ENCODE measurements at places on chromosomes 7 and 10.

DNA sequence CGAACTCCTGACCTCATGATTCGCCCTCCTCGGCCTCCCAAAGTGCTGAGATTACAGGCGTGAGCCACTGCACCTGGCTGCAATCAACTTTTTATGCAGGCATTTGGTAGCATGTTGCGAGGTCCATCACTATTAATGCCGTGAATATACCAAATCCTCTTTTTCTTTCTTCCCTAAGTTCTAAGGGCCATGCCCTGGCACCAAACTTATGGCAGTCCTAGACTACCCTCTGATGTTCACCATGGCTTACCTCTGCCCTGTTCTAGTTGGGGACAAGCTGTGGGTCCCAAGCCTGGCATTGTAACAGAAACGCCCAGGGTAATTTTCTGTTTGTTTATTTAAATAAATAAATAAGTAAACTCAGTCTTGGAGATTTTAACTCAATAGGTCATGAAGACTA lies 13.3 kb downstream of the PRSS2 start:
- DNase-seq: no peak

GRCh38 chr7:81685270-81685868 lies 84.5 kb downstream of the HGF start:
- DNase-seq: no peak

- no peak for DNase-seq
Measured at GRCh38 chr7:19378345-19378714, 233.1 kb upstream of the FERD3L start.

DNA sequence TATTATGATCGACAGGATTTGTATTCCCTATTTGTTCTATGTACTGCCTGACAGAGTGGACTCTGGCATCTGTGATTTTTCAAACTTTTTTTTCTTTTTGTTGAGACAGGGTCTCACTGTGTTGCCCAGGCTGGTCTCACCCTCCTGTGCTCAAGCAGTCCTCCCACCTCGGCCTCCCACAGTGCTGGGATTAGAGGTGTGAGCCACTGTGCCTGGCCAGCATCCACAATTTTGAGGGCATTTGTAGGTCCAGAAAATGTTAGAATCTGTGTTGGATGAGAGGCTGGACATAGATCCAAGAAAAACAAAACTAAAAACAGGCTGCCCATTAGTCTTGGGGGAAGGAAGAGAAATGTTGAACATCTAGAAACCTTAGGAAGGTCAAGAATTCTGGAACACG lies 34.3 kb downstream of the SGPL1 start:
- no peak for DNase-seq

GRCh38 chr7:128311013-128311412 lies 32.7 kb downstream of the RBM28 start:
- no peak for DNase-seq

GRCh38 chr10:86389441-86390193 lies 23.0 kb upstream of the GRID1 start:
- DNase-seq: no peak

DNA sequence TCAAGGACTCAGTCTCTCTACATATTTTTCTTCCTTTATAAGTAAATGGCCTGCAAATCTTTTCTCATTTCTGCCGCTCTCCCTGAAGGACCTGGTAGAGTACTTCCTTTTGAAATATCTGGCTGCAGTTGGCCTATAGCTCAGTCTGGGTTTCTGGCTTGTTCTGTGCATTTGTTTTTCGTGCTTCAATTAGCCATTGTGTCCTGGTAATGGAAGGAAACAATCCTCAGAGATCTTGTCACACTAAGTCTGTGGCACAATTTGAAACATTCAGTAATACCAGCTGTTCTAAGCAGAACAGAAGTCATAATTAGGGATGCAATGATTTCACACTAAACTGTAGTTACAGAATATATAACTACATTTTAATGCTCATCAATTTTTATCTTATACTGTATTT lies 545.0 kb downstream of the NRG3 start:
- DNase-seq: no peak
